A172 (cell line): ENCODE measurements at places on chromosomes 6 and 20. TPM values are rescaled to one million over a fixed set of nuclear protein-coding genes. Genes with fewer than 3 reads are reported as not detected.

NFS1 gene
- 36.7 and 48.0 TPM in 2 replicates for total RNA-seq

DNA sequence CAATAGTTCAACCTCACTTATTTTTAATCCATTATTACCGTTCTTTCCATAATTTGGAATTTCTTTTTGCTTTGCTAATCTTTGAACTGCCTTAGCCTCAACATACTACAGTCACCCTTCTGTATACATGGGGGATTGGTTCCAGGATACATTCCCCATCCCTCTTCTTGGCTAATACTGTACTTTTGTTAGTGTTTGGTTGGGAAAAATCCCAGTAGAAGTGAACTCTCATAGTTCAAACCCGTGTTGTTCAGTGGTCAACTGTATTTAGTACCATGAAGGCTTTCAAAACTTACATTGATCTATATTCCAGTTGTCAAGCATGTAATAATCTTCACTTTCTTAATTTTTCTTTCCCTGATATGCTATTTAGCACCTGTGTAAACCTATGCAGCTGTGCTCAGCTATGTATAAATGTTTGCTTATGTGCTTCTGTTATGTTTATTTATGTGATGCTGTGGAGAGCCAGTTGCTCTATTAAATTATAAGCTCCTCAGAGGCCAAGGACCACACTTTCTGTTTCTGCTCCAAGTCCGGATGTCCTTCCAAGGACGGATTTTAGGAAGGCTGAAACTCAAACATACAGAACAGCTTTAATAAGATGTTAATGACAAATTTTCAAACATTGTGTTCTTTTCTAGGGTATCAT, 33.3 kb upstream of the LAMA4 start:
- DNase-seq, result no peak

DNA sequence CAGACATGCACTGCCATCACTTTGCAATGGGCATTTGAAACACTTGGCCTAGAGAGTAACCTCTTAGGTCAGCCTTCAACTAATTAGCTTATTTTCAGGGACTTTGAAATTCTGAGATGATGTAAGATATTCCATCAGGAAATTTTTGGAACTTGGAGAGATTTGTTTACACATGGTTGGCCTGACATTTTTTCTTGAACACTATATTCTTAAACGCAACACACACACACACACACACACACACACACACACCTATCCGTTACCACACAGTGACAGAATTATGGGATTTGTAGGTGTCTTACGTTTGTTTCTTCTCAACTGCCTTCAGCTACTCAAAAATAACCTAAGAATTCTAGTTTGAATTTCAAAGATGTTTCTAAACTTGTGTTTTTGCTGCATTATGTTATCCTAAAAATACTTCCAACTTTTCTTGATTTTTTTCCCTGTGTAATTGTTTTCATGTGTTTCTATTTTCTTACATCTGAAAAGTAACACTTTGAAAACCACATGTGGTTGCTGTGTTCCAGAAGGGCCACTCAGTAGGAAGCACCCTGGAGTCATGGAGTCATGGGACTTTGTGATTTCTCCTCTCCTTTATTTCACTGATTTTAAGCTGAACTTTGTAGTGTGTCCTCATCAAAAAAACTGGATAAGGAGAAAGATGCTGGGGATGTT, 31.9 kb downstream of the MARCKS start:
- DNase-seq, result no peak

GRCh38 chr6:119961450-119961849, 611.9 kb upstream of the MAN1A1 start:
- DNase-seq, result no peak

DNA sequence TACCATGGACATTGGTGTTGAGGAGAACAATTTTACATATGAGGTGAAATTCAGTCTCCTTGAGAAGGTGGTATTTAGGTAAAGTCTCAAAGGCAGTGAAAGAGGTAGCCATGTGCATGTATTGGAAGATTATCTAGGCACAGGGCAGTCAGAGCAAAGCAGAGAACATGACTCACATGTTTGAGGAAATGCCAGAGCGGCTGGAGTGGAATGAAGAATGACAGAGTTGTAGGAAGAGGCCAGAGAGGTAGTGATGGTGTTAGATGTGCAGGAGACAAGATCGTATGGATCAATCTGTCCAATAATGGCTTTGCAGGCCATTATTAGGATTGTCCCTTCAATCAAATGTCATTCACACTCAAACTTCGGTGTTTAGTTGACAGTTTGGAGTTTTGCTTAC, 449.4 kb upstream of the PTCHD4 start:
- DNase-seq, result peak; percentile 42

DNA sequence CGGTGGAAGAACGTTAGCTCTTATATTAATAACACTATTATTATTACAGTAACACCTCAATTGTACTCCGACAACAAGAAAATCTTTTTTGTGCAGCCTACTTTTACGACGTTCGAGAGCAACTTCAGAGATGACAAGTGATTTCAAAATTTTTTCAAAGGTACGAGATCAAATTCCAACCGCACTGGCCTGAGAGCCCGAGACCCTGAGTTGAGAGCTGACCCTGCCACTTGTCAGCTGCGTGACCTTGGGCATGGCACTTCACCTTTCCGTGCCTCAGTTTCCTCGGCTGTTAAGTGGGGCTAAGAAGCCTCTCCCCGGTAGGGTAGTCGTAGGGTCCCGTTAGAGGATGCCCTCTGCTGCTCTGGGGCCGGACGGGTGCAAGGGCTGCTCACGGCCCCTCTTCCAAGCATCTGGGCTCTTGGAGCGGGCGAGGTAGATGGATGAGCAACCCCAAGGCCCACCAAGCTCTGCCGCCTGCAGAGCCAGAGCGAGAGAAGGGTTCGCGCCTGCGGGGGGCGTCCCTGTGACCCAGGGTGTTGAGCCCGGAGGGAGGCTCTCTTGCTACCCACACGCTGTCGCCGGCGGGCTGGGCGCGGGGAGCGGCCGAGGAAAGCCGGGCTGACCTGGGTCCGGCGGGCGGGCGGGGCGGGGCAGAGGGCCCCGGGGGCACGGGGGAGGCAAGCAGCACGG, 510 bp downstream of the NDRG3 start:
- DNase-seq, result no peak

DNA sequence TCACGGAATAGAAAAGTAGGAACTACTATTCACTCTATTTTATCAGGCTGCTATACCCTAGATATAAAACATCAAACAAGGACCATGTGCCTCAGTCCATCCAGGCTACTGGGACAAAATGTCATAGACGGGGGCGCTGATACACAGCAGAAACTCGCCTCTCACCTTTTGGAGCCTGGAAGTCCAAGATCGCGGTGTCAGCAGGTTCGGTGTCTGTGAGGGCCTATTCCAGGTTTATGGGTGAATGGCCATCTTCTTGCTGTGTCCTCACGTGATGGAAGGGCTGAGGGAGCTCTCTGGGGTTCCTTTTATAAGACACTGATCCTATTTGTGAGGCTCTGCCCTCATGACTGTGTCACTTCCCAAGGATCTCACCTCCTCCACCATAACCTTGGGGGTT, 89.5 kb downstream of the DLL1 start:
- no peak for DNase-seq

- no peak for DNase-seq
Measured at GRCh38 chr6:163408352-163408991, 6.0 kb upstream of the QKI start.
